ENCODE measurements at places on chromosomes 1 and 21.

- DNase-seq: peak; percentile 5
These were observed 251.8 kb downstream of the CRB1 start for GRCh38 chr1:197519741-197520334.

DNA sequence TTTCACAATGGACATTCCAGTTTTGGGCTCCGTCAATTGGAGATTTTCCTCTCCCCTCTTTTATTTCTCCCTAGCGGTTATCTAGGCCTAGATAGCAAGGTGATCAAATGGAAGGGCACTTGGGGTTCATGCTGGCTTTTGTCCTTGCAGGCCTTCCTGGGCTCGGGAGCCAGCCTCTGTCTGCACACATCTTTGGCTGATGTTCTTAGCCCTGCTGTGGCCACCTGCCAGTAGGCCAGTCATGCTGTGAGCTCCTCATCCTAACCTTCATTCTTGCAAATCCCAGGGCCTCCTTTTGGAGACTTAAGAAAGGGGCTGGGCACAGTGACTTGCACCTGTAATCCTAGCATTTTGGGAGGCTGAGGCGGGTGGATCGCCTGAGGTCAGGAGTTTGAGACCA lies 13.5 kb downstream of the TIE1 start:
- DNase-seq: no peak

DNA sequence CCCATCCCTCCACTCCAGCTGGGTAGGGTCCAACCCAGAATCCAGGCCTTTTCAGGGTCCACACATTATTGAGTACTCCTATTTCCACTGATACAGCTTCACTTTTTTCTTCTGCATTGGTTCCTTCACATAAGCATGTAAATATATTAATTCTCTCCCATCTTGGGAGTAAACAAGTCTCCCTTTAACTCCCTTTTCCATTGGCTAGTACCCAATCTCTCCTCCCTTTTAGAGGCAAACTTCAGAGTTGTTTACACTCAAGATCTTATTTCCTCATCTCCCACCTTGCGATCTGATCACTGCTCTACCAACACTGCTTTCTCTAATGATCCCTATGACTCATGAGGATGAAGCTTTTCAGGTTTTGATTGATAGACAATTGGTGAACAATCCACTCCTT lies 20.3 kb downstream of the DMAP1 start:
- DNase-seq: no peak

DNA sequence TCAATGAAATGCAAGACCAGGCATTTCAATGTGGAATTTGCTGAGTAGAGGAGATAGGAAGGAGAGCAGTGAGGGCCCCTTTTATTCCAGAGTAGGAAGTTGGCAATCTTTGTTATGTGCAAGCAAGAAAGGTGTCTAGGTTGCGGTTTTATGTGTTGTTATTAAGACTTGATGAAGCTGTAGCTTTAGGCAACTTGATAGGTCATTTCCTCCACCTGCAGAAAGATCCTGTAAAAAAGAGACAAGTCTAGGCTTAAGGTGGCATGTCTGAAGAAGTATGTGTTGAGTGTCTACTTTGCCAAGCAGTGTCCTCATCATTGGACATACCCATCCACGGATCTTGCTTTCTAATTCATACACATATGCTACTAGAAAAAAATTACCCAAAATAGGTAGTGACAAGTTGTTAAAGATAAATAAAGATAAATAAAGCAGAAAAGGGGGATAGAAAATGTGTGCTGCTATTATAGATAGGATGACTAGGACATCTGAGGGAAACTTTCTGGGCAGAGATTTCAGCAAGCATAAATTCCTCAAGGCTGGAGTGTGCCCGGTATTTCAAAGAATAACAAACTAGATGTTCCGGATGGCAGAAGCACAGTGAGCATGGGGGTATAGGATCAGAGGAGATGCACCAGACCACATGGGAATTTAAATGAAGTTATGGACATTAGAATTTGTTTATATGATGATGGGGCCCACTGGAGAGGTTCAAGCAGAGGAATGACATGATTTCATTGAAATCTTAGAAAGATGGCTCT lies 335.0 kb downstream of the TGFB2 start:
- DNase-seq: no peak

GRCh38 chr1:17135530-17135929 lies 16.3 kb upstream of the PADI2 start:
- DNase-seq: no peak

DNA sequence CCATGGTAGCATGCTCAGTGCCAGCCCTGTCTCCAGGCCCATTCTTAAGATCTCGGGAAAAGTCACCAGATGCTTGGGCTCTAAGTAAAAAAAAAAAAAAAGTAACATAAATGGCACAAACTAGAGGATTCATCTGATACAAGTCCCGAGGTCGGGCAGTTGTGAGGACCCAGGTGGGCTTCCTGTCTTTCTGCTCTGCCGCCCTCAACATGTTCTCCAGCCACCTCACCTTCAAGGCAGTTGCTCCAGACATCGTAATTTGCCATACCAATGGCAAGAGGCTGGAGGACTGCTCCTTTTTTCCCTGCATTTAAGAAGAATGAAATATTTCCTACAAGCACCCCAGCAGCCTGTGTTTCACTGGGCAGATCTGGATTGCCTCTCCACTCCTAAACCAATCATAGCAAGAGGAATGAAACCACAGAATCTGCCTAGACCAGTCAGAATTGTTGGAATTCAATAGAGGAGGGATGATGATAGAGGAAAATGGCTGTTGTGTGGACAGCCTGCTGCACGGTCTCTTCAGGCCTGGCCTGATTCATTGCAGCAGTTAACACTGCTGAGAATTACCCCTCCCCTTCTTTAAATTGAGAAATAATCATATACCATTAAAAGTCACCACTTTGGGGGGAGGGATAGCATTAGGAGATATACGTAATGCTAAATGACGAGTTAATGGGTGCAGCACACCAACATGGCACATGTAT lies 5.4 kb downstream of the HMGN2 start:
- no peak for DNase-seq

DNA sequence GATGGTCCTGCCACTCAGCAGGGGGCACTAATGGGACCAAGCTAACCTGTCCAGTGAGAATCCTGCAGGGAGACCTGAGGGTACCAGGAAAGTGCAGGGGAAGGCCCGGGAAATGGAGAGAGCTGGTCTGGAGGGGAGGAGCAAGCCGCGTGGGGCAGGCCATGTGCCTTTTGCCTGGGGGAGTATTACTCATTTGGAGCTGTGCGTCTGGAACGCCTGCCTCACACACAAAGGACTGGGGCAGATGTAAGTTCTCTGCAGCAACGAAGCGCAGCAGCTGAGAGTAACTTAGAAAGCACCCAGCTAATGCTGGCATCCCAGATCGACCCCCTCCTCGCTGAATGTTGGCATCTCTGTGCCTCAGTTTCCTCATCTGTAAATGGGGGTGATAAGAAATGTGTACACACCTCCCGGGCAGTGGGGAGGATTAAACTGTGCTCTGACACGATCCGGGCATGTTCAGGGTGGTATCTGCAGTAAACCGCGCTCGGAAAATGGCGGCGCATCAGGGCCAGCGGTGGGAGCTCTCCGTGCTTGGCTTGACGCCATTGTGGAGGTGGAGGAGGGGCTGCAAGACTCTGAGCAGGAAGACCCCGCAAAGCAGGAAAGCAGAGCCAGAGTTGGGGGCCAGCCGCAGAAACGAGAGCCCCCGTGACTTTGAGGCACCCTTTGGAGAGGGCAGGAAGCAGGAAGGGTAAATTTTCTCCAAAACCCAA lies 212.5 kb downstream of the NPHP4 start:
- no peak for DNase-seq

Data from activated CD4-positive, alpha-beta T cell treated with anti-CD3 and anti-CD28 coated beads, Interleukin-2, amount 50 U/mL, for 16 hours (primary cell).